Thyroid gland (tissue), 4 donors: ENCODE measurements at places on chromosomes 4 and X. TPM values are rescaled to one million over a fixed set of nuclear protein-coding genes. Genes with fewer than 3 reads are reported as not detected.

DNA sequence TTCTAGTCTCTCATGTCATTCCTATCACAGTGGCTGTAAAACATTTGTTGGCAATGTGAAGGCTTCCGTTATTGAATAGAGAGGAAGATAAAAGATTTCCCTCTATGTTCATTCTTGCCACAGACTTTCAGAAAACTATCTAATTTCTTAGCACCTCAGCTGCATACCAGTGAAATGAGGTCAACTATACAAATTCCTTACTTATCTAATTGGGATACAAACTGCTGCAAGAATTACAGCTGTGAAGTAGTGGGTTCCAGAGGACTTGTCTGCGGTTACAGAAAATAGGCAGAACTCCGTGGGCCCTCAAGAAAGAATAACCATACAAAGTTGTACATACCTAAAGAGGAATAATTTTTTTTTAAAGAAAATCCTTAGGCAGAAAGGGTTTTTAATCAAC, 175.8 kb downstream of the PPP1R2C start:
- no peaks in the 10 kb centered on the region for H3K4me1 ChIP-seq
- H3K27ac ChIP-seq: no peak overlapping the region
- H3K36me3 ChIP-seq: no peaks in the 10 kb centered on the region

ZAR1 gene
- total RNA-seq: not detected

DHRSX gene
- 20.0 TPM for total RNA-seq

DNA sequence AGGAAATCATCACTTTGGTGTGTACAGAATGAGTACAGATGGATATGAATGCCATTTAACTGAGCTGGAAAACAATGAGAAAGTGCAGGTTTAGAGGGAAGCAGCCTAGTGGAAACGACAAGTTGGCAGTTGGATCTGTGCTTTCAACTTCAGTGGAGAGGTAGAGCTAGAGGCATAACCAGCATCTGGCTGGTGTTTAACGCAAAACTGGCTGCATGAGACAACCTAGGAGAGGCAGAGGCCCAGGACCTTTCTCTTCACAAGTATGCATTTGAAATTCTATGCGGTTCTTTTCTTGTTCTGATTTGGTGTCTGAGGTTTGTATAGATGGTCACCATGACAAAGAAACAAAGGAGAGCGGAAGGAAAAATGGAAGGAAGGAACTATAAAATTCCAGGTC, 63.1 kb downstream of the ANXA5 start:
- no peak overlapping the region for H3K27ac ChIP-seq
- no peaks in the 10 kb centered on the region for H3K27me3 ChIP-seq
- H3K4me3 ChIP-seq: no peak overlapping the region
- H3K36me3 ChIP-seq: no peaks in the 10 kb centered on the region

UGT2B11 gene
- 0.92 TPM for total RNA-seq

DNA sequence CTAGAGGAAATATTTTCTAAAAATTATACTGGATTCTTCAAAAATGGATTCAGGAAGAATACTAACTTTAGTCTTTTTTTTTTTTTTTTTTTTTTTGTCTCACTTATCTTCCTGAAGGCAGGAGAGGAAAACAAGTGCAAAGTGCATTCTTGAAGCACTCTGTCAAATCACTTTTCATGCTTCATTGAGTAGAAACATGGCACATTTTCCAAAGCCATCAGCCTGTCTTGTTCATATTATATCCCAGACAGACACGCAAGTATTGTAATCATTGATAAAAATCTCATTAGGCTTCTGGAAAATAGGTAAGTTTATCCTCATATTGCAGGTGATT, 1.2 kb downstream of the BBS12 start:
- no peak for DNase-seq
- peak overlapping the region; percentile 87 for H3K27ac ChIP-seq
- no peak overlapping the region for H3K4me3 ChIP-seq
- H3K36me3 ChIP-seq: no peaks in the 10 kb centered on the region
- no peaks in the 10 kb centered on the region for H3K27me3 ChIP-seq
- peaks cover 10% of the 10 kb centered on the region for H3K4me1 ChIP-seq

DNA sequence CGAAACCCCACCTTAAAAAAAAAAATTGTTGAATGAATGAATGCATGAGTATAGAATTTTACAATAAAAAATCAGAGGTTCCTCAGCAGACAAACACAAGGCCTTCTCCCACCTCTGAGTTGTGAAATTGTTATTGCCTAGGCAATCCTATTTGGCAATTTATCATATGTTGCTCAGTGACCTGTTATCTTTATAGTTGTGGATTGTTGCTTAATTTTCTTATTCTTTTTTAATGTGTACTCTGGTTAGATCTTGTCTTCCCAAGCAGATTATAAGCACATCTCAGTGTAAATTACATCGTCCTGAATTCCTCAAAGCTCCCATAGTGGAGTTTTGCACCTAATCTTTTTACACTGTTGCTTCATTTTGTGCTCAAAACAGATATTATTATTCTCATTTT, 71.9 kb downstream of the RBM47 start:
- no peaks in the 10 kb centered on the region for H3K36me3 ChIP-seq
- H3K27me3 ChIP-seq: no peaks in the 10 kb centered on the region
- peaks cover 36% of the 10 kb centered on the region for H3K4me1 ChIP-seq
- no peak overlapping the region for H3K27ac ChIP-seq
- DNase-seq: no peak

DNA sequence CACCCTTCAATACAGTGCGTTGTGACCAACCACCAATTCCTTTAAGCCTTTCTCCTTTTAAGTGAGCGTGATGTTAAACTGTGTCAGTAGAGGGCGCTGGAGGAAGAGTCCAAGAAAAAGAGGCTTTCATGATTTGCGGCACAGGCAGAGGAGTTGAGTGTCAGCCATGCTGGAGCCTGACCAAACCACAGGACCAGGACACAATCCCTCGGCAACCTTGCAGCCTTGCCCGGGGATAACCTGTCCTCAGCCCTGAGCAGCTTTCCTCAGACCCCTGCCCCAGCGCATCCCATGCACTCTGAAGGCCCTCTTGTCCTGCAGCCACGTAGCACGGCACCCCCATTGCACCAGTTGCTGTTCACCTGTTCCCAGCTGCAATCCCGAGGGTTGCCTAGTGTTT, 53.5 kb upstream of the SMIM31 start:
- H3K27ac ChIP-seq: no peak overlapping the region
- no peaks in the 10 kb centered on the region for H3K4me1 ChIP-seq
- H3K4me3 ChIP-seq: no peak overlapping the region

DNA sequence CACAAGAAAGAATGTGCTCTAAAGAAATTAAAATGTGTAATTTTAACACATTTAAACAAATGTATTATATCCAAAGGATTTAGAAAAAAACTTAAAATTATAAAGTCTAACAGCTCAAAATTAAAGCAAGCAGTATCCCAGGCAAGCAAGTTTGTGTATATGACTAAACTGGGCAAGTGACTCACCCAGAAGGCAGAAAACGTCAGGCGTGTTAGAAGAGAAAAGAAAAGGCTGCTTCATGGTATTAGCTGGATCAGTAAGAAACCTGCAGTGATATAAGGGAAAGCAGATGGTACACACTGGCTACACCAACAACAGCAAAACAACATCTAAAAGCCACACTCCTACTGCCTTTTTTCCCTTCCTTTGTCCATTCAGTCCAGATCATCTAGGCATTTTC, 250.6 kb upstream of the NDST3 start:
- no peak overlapping the region for H3K27ac ChIP-seq
- no peak for DNase-seq
- H3K4me3 ChIP-seq: no peak overlapping the region
- H3K36me3 ChIP-seq: no peaks in the 10 kb centered on the region
- no peaks in the 10 kb centered on the region for H3K27me3 ChIP-seq

- no peak overlapping the region for H3K4me3 ChIP-seq
- peaks cover 3% of the 10 kb centered on the region for H3K4me1 ChIP-seq
- H3K27ac ChIP-seq: no peak overlapping the region
These were observed 14.4 kb downstream of the OGT start for GRCh38 chrX:71547339-71547738.

FDCSP gene
- total RNA-seq: not detected

GRCh38 chr4:171565130-171565788, 247.9 kb upstream of the GALNTL6 start:
- H3K27me3 ChIP-seq: no peaks in the 10 kb centered on the region
- H3K4me1 ChIP-seq: no peaks in the 10 kb centered on the region
- DNase-seq: no peak
- no peak overlapping the region for H3K4me3 ChIP-seq

IRS4 gene
- 11.9 TPM for total RNA-seq

DNA sequence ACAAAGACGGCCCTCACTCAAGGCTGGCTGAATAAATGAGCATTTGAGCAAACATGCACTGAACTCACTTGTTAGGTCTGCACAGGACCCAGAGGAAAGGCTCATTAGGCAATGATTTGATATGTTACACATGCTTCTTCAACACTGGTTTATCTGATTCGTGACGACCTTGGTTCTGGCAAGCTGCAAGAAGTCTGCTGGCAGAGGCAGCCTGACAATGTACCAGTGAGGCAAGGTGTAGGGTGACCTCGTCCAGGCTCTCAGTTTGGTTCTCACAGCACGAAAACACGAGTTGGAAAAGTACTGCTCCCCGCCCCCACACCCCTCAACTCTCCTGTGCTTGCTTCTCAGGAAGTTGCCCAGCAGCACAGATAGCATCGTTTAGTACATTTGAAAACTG, 63.1 kb upstream of the CITED1 start:
- H3K27ac ChIP-seq: no peak overlapping the region
- DNase-seq: no peak
- H3K36me3 ChIP-seq: no peaks in the 10 kb centered on the region
- no peak overlapping the region for H3K4me3 ChIP-seq
- H3K4me1 ChIP-seq: no peaks in the 10 kb centered on the region

DNA sequence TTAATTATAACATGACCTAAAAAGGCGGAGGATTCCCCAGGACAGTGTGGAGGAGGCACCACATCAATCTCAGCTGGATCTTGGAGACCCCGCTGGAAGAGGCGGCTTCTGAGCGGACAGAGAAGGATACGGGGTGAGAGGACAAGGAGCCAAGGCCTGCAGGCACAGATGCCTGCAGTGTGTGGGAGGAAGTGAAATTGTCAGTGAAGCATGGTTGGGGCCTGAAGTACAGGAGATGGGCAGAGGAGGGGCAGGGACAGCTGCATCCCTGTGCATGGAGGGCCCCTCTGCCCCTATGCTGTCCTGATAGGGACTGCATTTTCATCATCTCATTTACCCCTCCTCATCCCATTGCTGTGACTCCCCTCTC, 1.7 kb upstream of the SLC2A9 start:
- no peaks in the 10 kb centered on the region for H3K36me3 ChIP-seq
- H3K4me1 ChIP-seq: peaks cover 30% of the 10 kb centered on the region
- no peak overlapping the region for H3K4me3 ChIP-seq
- H3K27me3 ChIP-seq: no peaks in the 10 kb centered on the region
- H3K27ac ChIP-seq: peak overlapping the region; percentile 92
- DNase-seq: no peak

- DNase-seq: no peak
- no peaks in the 10 kb centered on the region for H3K36me3 ChIP-seq
- peaks cover 15% of the 10 kb centered on the region for H3K4me1 ChIP-seq
- H3K27me3 ChIP-seq: no peaks in the 10 kb centered on the region
- H3K27ac ChIP-seq: no peak overlapping the region
- no peak overlapping the region for H3K4me3 ChIP-seq
These were observed 211.8 kb upstream of the PSAPL1 start for GRCh38 chr4:7646384-7647061.

- H3K4me3 ChIP-seq: no peak overlapping the region
- no peak for DNase-seq
- H3K27ac ChIP-seq: no peak overlapping the region
These were observed 945.9 kb upstream of the NDST4 start for GRCh38 chr4:116059361-116059760.

PNMA6A gene
- 2.3 TPM for total RNA-seq

DNA sequence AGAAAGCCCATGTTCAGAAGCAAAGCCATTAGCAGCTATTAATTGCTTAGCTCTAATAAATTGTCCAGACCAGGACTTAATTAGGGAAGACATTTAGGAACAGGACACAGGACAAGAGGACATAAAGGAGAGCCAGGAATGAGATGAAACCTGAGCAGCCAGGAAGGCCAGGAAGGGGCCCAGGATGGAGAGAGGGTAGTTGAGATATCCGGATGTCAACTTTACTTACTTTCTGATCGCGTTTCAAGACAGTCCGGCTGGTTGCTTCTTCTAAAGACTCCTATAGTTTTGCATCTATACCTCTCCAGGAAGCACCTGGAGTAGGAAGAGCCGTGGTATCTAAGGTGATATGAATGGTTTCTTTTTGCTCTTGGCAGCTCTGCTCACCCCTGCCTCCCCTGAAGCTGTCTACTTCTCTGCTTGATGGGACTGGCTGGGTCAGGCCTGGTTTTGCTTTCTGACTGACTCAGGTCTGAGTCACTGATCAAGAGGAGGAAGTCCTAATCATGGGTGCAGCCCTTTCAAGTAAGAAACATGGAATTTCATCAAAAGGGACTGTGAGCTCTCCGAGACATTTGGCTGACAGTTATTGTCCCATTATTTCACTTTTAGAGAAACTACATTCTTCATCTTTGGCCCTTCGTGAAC, 733.3 kb downstream of the RPA4 start:
- H3K27me3 ChIP-seq: no peaks in the 10 kb centered on the region
- H3K36me3 ChIP-seq: no peaks in the 10 kb centered on the region
- DNase-seq: no peak
- H3K27ac ChIP-seq: no peak overlapping the region
- no peaks in the 10 kb centered on the region for H3K4me1 ChIP-seq
- no peak overlapping the region for H3K4me3 ChIP-seq

GRCh38 chr4:152257601-152258066, 278.3 kb downstream of the FBXW7 start:
- H3K4me3 ChIP-seq: no peak overlapping the region
- no peaks in the 10 kb centered on the region for H3K27me3 ChIP-seq
- H3K36me3 ChIP-seq: no peaks in the 10 kb centered on the region
- no peak overlapping the region for H3K27ac ChIP-seq

DNA sequence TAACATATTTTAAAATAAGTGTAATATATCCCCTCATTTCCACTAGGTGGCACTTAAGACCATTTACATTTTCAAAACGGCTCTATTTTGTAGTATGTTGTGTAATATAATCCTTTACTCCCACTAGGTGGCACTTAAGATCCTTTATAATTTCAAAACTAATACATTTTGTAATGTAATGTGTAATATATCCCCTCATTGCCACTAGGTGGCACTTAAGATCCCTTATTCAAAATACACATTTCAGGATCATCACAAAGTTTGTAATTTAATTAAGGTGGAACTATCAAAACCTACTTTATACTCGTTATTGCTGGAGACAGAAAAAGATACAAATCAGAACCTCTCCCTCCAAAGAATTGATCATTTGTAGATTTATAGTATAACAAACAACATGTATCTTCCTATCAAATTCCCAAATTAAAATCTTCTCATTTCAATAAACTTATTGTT, 132.5 kb downstream of the ARHGAP6 start:
- H3K36me3 ChIP-seq: no peaks in the 10 kb centered on the region
- no peak overlapping the region for H3K4me3 ChIP-seq
- no peak for DNase-seq
- no peak overlapping the region for H3K27ac ChIP-seq

GRCh38 chr4:122091836-122092405, 60.2 kb upstream of the BLTP1 start:
- H3K4me3 ChIP-seq: no peak overlapping the region
- DNase-seq: no peak
- H3K4me1 ChIP-seq: peaks cover 2% of the 10 kb centered on the region
- no peaks in the 10 kb centered on the region for H3K36me3 ChIP-seq
